ENCODE measurements at places on chromosomes 5 and 9.

GRCh38 chr5:106691701-106692100, 979.0 kb downstream of the EFNA5 start:
- no peak for DNase-seq

DNA sequence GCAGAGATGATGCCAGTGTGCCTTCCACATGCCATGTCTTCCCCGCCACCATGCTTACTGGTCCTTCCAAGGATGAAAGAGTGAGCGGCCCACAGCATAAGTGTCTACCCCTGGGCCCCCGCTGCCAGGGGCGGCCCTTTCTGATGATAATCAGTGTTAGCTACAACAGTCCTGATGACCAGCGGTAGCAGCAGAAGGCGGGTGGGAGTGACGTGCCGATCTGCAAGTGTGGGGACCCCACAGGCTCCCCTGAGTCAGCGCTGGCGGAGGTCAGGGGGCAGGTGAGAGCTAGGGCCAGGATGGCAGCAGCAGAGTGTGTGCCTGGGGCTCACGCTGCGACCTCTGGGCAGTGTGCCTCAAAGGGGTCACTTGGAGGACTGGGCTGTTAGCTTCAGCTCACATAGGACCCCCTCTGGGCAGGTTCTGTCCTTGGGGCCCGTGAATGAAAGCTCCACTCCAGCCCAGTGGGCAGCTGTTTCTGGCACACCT, 80.4 kb downstream of the HMCN2 start:
- no peak for DNase-seq

GRCh38 chr5:172133359-172134029, 54.5 kb downstream of the STK10 start:
- peak; percentile 72 for DNase-seq

GRCh38 chr5:122415030-122415800, 103.2 kb downstream of the SNCAIP start:
- peak; percentile 6 for DNase-seq

DNA sequence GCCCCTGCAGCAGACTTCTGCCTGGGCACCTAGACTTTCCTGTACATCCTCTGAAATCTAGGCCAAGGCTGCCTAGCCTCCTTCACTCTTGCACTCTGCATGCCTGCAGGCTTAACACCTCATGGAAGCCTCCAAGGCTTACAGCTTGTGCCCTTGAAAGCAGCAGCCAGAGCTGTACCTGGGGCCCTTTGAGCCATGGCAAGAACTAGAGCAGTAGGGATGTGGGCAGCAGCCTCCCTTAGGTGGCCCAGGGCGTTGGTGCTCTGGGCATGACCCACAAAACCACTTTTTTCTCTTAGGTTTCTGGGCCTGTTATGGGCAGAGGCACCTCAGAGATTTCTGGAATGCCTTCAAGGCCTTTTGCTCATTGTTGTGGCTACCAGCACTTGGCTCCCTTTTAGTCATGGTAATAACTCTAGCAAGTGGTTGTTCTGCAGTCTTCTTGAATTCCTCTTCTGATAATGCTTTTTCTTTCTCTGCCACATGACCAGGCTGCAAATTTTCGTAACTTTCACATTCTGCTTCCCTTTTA, 606.2 kb downstream of the TLE4 start:
- DNase-seq = no peak

DNA sequence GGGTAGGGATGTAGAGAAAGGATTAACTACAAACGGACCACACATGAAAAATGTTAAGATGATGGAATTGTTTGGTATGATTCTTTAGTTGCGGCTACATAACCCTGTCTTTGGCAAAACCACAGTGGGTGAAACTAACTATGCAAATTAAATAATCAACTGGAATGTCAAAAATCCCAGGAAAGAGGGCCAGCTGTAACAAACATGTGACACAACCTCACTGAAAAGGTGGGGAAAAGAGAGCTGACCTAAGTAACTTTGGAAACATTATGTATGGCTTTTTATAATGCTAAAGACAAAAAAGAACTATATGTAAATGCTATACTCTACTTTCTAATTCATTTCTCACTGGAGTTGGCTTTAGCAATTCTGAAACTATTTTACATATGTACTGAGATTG, 252.0 kb downstream of the MRPS30 start:
- DNase-seq = no peak
